ENCODE measurements at places on chromosomes 12 and 14. TPM values are rescaled to one million over a fixed set of nuclear protein-coding genes. Genes with fewer than 3 reads are reported as not detected.

The VWF gene
- total RNA-seq = 71.2 TPM

The LRP1-AS gene
- total RNA-seq = not detected

DNA sequence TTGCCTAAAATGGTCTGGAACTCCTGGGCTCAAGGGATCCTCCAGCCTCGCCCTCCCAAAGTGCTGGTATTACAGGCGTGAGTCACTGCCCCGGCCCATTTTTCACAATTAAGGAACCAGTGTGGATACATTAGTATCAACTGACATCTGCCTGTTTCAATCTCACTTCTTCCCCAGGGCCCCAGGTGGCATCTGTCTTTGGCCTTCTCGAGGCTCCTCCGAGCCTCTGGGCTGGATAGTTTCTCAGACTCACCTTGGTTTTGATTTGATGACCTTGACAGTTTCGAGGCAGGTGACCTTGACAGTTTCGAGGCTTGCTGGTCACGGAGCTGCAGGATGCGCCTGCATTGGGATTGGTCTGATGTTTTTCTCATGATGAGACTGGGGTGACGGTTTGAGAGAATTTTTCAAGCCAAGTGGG is 41.0 kb upstream of the NCOR2 start:
- no peaks in the 10 kb centered on the region for H3K36me3 ChIP-seq
- DNase-seq = peak; percentile 46
- H3K27ac ChIP-seq = peak overlapping the region; percentile 85
- H3K27me3 ChIP-seq = no peaks in the 10 kb centered on the region

DNA sequence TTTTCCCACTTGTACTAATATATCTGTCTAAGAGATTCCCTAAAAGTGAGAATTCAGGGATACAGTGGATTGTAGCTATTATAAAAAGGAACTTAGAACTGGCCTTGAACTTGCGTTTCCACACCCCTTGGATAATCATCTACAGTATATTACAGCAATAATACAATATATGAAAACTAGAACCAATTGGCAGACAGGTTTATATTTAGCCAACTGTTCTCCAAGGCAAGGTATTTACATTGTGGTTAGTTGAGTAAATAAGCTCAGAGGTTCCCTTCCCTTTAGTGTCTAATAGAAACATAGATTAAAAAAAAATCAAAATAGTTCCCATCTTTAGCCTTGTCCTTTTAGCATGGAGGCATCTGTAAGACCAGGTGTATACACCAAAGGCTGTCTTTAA is 42.1 kb downstream of the LIMA1 start:
- no peaks in the 10 kb centered on the region for H3K36me3 ChIP-seq
- peak overlapping the region; percentile 90 for H3K27ac ChIP-seq
- H3K4me1 ChIP-seq = peaks cover 44% of the 10 kb centered on the region
- H3K4me3 ChIP-seq = no peak overlapping the region

GRCh38 chr12:130563323-130563722 is 152.8 kb downstream of the RIMBP2 start:
- no peaks in the 10 kb centered on the region for H3K36me3 ChIP-seq
- H3K27me3 ChIP-seq = no peaks in the 10 kb centered on the region
- no peak for DNase-seq
- no peak overlapping the region for H3K27ac ChIP-seq
- H3K4me3 ChIP-seq = no peak overlapping the region

DNA sequence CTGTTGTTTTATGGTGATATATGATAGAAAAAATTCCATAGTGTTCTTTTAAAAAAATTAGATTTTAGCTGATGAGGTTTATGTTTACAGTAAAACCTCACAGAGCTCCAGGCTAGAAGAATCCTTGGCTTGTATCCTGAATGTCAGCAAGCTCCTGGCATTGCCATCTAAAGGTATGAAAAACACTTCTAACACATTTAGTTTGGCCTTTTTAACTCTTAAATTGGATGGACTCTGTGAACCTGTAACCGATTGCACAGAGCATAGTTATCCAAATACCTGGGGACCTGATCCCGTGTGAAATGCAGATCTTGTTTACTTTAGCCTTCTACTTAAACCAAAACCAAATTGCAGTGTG is 241.1 kb upstream of the DCN start:
- H3K27ac ChIP-seq = no peak overlapping the region
- H3K27me3 ChIP-seq = no peaks in the 10 kb centered on the region
- no peak overlapping the region for H3K4me3 ChIP-seq
- H3K36me3 ChIP-seq = no peaks in the 10 kb centered on the region
- H3K4me1 ChIP-seq = no peaks in the 10 kb centered on the region

GRCh38 chr12:27337376-27337775 is 4.7 kb downstream of the BMAL2 start:
- no peak overlapping the region for H3K4me3 ChIP-seq
- no peaks in the 10 kb centered on the region for H3K4me1 ChIP-seq
- DNase-seq = no peak
- peaks cover 14% of the 10 kb centered on the region for H3K27me3 ChIP-seq
- H3K27ac ChIP-seq = no peak overlapping the region
- H3K36me3 ChIP-seq = no peaks in the 10 kb centered on the region

DNA sequence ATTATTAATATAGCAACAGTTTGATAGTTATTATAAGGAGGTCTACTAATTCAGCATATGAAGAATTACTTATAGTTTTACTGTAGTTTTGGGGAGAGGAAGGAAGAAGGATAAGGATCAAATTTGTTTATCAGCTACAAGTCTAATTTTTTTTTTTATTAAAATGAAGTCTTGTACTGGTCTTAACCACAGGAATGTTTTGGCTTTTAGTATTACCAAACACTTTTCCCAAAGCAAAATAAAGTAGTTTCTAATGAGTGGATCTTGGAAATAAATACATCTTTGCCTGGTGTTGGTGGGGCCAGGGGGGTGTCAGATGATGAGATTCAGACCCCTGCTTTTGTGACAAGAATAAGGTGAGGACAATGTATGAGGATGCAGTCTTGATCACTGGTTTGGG is 57.2 kb upstream of the ZDHHC17 start:
- no peak overlapping the region for H3K4me3 ChIP-seq
- DNase-seq = no peak
- no peak overlapping the region for H3K27ac ChIP-seq
- no peaks in the 10 kb centered on the region for H3K27me3 ChIP-seq
- H3K4me1 ChIP-seq = no peaks in the 10 kb centered on the region

GRCh38 chr12:62736596-62736995 is 198.4 kb downstream of the PPM1H start:
- peaks cover 7% of the 10 kb centered on the region for H3K4me1 ChIP-seq
- no peak overlapping the region for H3K27ac ChIP-seq
- no peak for DNase-seq
- H3K4me3 ChIP-seq = no peak overlapping the region
- H3K27me3 ChIP-seq = no peaks in the 10 kb centered on the region
